Stimulated activated CD4-positive, alpha-beta T cell treated with anti-CD3 and anti-CD28 coated beads, TNF-alpha, amount 100 ng/mL, for 24 hours (primary cell): ENCODE measurements at places on chromosomes 16 and 17.

DNA sequence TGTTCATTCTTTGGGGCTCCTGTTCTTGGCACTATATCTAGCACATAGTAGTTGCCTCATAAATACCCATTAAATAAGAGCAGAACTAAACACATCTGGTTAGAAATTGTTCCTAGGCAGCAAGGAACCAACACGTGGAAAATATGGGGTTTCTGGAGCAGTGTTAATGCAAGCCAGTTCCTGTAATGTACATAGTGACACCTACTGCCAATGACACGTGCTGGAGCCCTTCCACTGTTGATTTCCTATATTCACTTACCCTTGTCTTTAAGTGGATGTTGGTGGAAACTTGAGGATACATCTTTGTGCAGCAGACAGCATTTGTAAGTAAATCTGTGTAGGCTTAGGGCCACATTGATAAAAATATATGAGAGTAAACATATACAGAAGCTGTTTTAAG lies 1.6 kb upstream of the IRF8 start:
- DNase-seq, result no peak

DNA sequence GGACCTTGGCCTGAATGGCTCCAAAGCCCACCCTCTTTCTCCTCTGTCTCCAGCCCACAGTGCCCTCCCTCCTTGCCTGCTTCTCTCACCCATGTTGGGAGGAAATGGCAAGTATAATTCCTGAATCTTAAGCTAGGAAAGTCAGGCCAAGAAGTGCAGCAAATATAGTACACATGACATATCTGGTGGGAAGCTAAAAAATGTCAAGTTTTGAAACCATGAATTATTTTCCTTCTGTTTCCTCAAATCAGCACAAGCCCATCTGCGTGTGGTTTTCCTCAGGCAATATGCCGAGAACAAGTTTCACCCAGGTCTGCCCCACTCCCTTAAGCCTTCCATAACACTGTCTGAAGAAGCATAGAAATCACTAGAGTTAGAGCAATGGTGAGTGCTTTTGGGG lies 502.8 kb upstream of the CDH11 start:
- no peak for DNase-seq

- no peak for DNase-seq
Measured at GRCh38 chr17:4753392-4753791, 13.7 kb upstream of the CXCL16 start.

DNA sequence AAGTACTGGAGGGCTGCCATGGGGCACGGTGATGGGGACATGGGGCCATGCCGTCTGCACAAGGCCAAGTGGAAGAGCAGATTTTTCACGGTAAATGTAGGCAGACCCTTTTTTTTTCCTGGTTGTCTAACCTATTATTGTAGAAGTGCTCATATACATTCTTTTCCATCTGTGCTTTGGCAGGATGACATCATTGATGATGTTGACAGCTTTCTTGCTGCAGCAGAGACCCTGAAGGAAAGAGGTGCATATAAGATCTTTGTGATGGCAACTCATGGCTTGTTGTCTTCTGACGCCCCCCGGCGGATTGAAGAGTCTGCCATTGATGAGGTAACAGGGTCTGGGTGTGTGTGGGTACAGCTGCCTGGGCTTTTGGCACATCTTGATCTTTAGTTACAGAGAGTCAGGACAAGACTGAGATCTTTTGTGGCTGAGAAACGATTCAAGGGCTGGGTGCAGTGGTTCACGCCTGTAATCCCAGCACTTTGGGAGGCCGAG lies 23.3 kb upstream of the SLC5A10 start:
- no peak for DNase-seq

DNA sequence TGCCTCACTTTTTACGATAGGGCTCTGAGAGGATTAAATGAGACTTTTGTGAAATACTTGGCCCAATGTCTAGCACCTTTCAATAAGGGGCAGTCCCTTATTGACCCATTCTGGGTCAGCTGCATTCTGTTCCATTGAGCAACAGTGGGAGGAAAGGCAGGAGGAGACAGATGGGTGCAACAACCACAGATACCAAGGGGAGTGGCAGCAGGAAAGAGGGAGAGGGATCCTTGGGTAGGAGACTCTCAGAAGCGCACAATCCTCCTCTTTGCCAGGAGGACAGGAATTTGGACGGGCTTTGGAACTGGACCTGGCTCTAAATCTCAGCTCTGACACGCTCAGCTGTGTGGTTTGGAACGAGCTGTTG lies 3.5 kb downstream of the PIPOX start:
- DNase-seq, result no peak

- no peak for DNase-seq
Measured at GRCh38 chr17:14428648-14429029, 127.8 kb downstream of the HS3ST3B1 start.

GRCh38 chr17:17892009-17892408 lies 55.2 kb upstream of the SREBF1 start:
- DNase-seq, result no peak

DNA sequence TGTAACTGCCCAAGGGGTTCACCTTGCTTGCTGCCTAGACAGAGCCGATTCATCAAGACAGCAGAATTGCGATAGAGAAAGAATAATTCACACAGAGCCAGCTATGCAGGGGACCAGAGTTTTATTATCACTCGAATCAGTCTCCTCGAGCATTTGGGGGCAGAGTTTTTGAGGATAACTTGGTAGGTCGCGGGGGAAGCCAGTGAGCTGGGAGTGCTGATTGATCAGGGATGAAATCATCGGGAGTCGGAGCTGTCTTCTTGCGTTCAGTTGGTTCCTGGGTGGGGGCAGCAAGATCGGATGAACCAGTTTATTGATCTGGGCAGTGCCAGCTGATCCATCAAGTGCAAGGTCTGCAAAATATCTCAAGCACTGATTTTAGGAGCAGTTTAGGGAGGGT lies 9.1 kb downstream of the ITGAM start:
- DNase-seq, result no peak

DNA sequence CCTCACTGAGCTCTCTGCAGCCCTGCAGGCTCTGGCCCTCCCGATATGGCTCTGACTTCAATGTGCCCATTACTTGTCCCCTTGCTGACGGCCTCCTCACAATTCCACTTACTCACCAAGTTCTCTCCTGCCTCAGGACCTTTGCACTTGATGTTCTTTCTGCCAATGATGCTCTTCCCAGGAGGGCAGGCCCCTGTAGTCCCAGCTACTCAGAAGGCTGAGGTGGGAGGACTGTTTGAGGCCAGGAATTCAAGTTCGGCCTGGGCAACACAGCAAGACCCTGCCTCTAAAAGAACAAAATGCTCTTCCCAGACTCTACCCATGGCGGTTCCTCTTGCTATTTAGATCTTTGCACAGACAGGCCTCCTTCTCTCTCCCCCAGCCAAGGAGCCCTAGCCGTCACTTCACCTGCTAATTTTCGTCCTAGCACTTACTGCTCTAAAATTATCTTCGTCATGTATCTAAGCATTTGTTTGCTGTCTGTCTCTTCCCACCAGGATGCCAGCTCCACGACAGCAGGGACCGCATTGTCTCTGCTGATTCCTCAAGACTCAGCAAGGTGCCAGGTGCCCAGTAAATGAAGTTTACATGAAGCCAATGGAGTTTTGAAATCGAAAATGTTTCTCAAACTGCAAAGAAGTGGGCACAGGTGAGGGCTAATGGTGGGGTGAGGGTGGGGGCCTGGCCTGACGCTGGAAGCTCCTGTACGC lies 626 bp upstream of the RAI1 start:
- no peak for DNase-seq

DNA sequence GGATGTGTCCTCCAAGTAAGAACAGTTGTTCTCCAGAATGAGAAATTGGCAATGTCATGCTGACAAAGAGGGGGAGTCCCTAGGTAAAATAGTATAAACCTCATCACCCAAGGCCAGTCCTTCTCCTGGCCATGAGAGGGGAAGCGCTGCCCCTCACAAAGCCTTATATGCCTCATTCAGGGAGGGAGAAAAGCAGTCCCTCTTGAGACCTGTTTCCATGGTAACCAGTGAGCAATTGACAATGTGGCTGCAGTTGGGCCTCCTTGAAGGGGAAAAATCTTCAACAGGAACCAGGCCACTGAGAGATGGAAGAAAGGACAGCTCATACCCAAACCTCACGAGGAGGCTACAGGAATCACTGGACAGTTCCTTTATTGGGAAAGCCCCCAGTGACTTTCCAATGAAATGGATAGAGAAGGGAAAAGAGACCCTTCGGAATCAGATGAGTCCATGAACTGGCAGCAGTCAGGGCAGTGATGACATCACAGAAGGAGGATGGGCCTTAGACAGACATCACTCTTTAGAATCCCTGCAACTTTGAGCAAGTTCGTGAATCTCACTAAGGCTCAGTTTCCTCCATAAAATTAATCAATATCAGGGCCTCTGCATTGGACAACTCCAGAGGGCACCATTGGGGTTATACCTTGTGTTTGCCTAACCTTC lies 275.7 kb downstream of the TOX3 start:
- DNase-seq, result no peak

DNA sequence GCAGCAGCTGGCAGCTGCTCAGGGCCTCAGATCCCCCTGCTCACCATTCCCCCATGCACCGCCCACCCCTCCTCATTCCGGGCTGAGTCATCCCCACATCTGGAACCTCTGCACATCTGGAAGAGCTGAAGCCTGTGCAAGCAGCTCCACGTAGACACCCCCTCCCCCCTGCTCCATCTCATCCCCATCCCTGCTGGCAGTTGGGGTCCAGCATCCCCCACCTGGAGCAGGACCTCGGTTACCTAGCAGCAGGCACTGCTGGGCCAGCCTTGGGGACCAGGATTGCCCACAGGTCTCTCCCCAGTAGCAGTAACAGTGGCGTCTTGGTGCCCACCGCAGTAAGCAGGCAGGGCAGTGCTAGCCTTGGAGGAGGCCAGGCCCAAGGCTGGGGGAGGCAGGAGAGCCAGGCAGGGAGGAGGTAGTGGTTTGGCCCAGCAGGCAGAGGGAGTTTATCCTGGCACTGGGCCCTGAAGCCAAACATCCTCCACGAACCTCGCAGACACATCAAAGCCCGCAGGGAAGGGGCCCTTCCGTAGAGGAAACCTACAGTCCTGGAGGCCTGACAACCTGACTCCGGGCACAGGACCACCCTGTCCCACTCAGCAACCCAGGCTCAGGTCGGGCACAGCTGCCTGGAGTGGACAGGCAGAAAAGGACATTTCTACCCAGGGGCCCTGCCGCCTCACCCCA lies 7.7 kb upstream of the TMEM92 start:
- DNase-seq, result no peak
